ENCODE measurements at places on chromosomes 2 and 18.

- DNase-seq: no peak
Observed at GRCh38 chr2:160332318-160332717, 132.2 kb upstream of the ITGB6 start.

GRCh38 chr2:85619617-85620016 is 3.6 kb downstream of the USP39 start:
- no peak for DNase-seq

- no peak for DNase-seq
Observed at GRCh38 chr2:131040661-131041401, 52.4 kb downstream of the FAM168B start.

DNA sequence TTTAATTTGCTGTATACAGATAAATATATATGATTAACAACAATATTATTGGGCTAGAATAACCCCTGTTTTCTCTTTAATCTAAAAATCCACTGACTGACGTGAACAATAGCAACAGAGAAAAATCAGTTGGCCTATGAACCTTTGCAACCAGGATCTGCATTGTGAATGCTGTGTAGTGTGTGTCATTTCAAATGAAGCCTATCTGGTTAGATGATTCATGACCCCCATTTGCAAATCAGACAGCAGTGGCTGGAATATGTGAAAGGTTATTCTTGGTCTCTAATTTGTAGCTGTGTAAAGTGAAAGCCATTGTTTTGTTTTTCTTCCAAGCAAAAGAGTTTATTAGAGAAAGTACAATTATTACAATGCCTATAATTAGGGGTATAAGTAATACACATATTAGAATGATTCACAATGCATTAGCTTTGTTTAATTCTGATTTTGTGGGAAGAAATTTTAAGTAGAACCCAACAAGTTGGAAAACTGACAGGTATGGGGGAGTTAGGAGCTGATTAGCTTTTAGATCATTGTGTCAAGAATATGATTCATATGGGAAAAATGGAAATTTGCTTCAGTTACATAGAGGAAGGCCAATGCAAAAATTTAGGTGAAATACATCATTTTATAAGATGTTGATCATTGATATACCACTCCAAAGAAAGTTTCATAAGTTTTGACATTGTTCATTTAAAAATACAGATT is 1362.2 kb upstream of the TMEFF2 start:
- no peak for DNase-seq

DNA sequence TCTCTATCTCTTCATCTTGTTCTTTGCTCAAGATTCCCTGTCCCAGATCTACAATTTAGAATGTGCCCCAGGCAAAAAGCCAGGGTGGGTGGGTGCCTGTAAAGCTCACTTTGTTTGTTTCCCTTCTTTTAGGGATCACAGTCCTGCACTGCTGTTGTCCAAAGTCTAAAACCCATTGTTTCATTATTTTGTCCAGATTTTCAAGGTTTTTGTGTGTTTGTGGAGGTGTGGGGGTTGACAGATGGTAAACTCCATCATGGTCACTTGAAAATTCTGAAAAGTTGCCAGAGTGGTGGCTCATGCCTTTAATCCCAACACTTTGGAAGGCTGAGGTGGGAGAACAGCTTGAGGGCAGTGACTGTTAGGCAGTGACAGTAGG is 41.5 kb downstream of the YES1 start:
- DNase-seq: no peak

DNA sequence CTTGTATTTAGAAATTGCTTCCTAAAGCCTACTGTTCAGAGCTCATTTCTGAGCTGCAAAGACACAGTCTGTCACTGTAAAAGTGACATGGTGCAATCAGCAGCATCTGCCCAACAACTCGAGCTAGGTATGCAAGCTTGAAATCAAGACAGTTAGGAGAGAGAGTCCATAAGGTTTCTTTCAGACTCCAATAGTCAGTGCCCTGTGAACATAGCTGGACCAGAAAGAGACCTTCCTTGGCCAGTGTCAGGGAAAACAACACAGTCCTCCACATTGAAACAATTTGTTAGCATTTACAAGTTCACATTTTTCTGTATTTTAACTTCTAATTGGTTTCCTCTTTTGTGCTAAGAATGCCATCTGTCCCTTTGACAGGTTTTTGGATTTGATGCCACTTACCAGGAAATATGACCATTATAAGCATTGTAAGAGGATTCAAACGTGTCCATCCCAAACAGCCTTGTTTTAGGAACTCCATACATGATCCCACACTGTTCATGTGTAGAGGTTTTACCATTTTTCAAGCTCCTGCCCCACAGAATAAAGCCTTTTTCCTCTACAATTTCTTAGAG is 8.9 kb upstream of the MYCN start:
- DNase-seq: no peak

DNA sequence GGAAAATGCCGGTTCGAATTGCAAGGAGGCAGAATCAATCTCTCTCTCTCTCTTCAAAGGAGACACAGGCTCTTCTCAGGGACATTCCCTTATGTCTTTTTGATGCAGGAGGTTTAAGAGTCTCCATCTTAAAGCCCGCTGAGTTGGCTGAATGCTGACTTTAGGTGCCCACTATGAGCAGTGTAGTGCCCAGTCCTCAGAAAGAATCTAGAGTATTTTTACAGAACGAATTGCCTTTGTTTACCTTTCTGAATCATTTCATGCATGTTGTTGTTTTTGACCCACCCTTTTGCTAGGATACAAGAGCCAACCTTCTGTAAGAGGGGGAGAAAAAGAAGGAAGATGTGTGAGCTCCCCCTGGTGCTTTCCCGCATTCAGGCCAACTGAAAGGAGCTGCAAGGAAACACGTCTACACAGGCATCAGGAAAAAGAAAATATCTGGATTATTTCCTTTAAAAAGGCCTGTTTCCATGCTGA is 193.5 kb upstream of the TCF4 start:
- DNase-seq: peak; percentile 44

DNA sequence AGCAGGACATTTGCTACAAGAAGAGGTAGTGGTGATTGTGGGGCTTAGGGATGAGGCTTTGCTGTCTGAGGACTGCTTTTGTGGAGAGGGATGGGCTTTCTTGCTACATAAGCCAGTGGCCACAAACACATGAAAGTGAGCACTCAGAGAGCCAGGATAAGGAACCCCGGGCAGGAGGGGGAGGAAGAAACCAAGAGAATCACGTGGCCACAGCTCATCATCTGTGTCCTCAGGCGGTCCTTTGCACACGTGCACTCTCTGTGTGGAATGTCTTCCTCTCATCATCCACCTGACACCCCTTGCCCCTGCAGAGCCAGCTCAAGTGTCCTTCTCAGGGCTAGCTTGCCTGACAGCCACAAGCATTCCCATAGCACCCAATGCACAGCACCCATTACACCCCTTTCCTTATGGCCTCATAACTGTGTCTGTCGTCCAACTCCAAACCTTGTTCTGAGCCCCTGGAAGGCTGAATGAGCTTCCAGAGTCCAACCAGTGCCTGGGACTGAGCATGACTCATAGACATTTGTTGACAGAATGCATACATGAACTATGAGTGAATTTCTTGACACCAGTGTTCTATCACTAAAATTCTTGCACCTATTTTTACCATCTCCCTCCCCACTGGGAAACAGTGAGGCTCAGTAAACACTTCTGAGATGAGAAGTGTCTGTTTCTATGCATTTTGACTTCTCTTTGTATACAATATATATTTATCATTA is 398.3 kb downstream of the ALK start:
- DNase-seq: no peak

DNA sequence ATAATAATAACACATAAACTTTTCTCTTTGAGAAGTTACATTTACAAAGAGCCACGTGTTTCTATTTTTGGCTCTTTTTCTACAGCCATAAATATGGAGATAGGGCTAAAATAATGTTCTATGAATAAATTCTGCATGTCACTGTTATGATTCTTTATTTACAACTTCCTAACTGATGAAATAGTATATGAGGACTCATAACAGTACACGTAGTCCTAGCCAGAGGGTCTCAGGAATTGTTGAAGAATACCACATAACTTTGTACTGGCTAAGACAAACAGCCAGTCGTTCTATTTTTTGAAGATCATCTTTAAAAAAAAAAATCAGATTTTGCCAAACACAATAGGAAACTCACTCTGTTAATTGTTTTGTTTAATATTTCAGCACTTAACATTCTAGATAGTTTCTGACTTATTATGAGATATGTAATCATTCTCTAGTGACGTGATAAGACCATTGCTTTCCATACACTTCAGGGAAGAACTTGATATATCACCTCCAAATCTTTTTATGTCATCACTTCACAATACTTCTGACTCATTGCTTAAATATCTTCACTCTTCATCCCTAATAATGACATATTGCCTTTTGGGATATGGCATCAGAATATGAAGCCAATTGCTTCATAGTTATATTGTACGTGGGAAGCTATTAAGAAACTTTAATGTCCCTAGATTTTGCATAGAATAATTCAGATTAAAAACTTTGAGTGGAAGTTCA is 256.1 kb downstream of the XIRP2 start:
- no peak for DNase-seq

- peak; percentile 32 for DNase-seq
Observed at GRCh38 chr2:2271469-2271941, 59.6 kb downstream of the MYT1L start.

DNA sequence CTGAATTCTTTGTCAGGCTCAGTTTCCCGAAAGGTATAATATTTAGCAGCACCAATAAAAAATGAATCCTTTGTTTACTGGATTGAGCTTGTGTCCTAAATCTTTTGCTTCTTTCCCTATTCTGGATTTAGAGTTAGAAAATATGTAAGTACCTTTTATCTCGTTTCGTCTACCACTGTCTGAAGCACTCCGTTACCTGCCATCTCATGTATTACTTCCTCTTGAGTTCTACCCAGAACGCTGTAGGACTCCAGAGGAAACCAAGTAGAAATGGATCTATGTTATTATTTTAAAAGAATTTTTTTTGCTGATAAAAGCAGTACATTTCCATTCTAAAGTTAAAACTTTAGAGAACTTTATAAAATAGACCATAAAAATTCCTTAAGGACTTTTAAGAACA is 13.5 kb downstream of the ANKRD12 start:
- no peak for DNase-seq

- DNase-seq: no peak
Observed at GRCh38 chr2:202100176-202100575, 27.1 kb downstream of the KIAA2012 start.

DNA sequence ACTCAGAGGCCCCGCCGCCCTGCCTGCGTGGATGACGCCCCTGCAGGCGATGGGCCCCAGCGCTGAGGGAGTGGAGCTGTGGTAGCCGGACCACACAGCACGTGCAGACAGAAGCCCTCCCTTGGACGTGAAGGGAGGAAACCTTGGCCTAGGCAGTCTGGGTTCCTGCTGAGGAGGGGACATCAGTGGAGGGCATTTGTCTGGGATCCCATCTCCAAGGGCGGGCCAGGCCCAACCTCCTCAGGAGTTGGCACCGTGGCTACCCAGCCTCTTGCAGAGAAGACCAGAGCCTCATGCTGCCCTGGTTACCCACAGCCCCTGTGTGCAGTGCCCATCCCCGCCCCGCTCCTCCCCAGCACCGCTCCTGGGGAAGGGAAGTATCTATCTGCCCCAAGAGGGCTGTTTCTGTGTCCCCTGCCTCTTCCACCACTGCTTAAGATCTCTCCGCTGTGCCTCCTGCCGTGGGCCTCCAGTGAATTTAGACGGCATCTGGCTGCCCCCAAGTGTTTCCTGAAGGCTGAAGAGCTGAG is 241.8 kb downstream of the KLHL29 start:
- DNase-seq: no peak

- no peak for DNase-seq
Observed at GRCh38 chr2:136065384-136065783, 52.6 kb downstream of the CXCR4 start.

GRCh38 chr18:10732990-10733389 is 207.2 kb downstream of the NAPG start:
- DNase-seq: no peak

GRCh38 chr2:128439791-128440665 is 121.4 kb upstream of the HS6ST1 start:
- DNase-seq: no peak

- DNase-seq: no peak
Observed at GRCh38 chr2:162734866-162735265, 103.7 kb downstream of the KCNH7 start.

Measured in cerebellar nuclear complex (tissue), 1 donor.